ENCODE measurements at places on chromosomes 2 and 18. TPM values are rescaled to one million over a fixed set of nuclear protein-coding genes. Genes with fewer than 3 reads are reported as not detected.

DNA sequence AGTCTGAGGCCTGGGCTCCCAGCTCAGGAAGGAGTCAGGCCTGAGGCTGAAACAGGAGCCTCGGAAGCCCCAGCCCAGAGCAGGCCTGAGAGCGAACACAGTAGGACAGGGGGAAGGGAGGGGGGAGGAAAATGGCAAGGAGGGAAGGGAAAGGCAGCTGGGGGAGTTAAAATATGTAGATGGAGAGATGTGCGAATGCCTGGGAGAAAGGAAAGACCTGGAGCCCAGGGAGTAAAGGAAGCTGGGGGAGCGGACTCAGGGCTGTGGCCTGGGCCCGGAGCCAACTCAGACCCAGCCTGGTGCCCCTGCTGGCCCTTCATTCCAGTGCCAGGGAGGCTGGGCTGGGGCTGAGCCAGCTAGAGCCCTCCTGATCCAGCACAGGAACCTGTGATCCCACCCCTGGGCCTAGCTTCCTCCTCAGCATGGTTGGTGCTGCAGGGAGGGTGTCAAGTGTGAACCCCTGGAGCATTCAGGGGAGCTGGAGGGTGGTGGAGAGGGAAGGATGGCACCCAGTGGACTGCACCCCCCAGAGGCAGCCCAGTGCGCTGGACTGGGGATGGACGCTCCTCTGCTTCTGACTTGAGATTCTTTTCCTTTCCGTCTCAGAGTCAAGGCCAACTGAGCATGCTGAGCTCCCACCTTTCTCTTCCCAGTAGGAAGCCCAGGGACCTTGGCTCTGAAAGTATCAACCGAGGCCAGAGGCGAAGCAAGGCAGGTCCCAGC lies 46.3 kb downstream of the EMX1 start:
- H3K4me1 ChIP-seq, result no peaks in the 10 kb centered on the region
- H3K36me3 ChIP-seq, result no peaks in the 10 kb centered on the region
- H3K27ac ChIP-seq, result no peak overlapping the region

GRCh38 chr18:22813648-22814328 lies 119.3 kb upstream of the RBBP8 start:
- no peaks in the 10 kb centered on the region for H3K36me3 ChIP-seq
- no peak for DNase-seq
- H3K27ac ChIP-seq, result no peak overlapping the region
- no peaks in the 10 kb centered on the region for H3K27me3 ChIP-seq
- no peaks in the 10 kb centered on the region for H3K4me1 ChIP-seq
- H3K4me3 ChIP-seq, result no peak overlapping the region

DNA sequence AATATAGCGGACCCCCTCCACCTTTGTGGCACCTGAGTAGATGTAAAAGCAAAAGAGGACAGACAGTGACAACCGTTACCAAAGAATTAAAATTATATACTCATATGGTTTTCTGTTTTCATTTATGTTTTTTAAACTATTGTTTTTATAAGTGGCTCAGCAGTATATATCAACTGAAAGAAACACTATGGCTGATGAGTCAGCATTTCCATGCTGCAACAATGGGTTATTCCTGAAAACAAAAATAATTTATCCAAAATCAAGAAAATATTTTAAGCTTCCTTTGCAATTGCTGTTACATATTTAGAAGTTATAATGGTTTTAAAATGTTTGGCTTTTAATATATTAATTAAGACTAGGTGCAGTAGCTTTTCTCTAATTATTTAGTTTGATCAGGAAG lies 17.7 kb downstream of the MRPS9 start:
- H3K27ac ChIP-seq, result no peak overlapping the region
- no peaks in the 10 kb centered on the region for H3K36me3 ChIP-seq

- H3K36me3 ChIP-seq, result no peaks in the 10 kb centered on the region
- no peak overlapping the region for H3K4me3 ChIP-seq
- no peak overlapping the region for H3K27ac ChIP-seq
- DNase-seq, result no peak
These were observed 496.9 kb upstream of the HNMT start for GRCh38 chr2:137467246-137467862.

DNA sequence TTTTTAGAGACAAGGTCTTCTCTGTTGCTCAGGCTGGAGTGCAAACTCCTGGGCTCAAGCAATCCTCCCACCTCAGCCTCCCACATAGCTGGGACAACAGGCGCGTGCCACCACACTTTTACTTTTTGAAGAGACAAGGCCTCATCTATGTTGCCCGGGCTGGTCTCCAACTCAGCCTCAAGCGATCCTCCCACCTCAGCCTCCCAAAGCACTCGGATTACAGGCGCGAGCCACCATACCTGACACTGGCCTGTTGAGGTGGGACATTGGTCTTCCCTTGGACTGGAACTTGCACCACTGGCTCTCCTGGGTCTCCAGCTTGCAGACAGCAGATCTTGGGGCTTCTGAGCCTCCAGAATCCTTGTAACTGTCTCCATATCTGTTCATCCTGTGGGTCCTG lies 75.6 kb downstream of the NDUFA10 start:
- DNase-seq, result peak; percentile 25
- no peak overlapping the region for H3K27ac ChIP-seq
- no peaks in the 10 kb centered on the region for H3K4me1 ChIP-seq
- no peaks in the 10 kb centered on the region for H3K36me3 ChIP-seq

- H3K4me3 ChIP-seq, result no peak overlapping the region
- no peak for DNase-seq
- peaks cover 7% of the 10 kb centered on the region for H3K36me3 ChIP-seq
- no peaks in the 10 kb centered on the region for H3K27me3 ChIP-seq
These were observed 25.0 kb downstream of the PTPN2 start for GRCh38 chr18:12858991-12859390.

DNA sequence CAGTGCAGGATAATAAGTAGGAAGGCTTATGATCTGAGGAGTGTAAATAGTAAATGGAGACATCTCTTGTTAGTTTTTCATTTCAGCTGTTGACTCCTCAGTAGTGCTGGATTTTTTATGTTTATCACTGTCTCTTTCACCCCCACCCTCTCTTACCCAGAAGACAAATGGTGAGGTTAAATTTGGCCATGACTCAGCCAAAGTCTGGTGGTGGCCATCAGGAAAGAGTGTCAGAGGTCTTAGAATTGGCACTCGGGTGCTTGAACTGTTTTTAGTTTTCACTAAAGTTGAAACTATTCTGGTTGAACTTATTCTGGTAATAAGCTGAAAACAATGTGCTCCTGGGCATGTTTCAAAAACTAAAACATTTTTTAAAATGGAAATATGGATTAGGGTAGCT lies 123.3 kb downstream of the FHOD3 start:
- no peaks in the 10 kb centered on the region for H3K36me3 ChIP-seq
- no peaks in the 10 kb centered on the region for H3K27me3 ChIP-seq
- peak overlapping the region; percentile 5 for H3K27ac ChIP-seq
- no peaks in the 10 kb centered on the region for H3K4me1 ChIP-seq
- no peak for DNase-seq

GRCh38 chr2:132448771-132449170 lies 32.2 kb downstream of the GPR39 start:
- no peak overlapping the region for H3K27ac ChIP-seq
- H3K4me3 ChIP-seq, result no peak overlapping the region
- DNase-seq, result no peak
- no peaks in the 10 kb centered on the region for H3K36me3 ChIP-seq
- no peaks in the 10 kb centered on the region for H3K27me3 ChIP-seq
- H3K4me1 ChIP-seq, result no peaks in the 10 kb centered on the region

DNA sequence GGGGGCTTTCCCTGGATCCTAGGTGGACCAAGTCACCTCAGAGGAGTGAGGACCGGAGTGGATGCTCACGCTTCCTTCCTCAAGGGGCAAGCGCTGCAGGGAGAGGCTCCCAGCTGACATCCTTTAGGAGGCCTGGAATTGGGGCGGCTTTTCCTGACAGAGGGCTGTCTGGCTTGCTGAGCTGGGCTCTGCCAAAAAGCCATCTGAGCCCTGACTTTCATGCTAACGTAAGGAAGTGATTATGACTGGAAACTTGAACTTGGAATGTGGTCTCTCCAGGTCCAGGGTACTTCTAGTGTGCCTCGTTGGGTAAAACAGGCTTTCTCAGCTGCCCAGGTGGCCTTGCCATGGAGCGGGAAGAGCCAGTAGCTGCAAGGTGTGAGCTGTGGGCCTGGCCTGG lies 268.3 kb upstream of the SPRED2 start:
- DNase-seq, result no peak
- H3K4me1 ChIP-seq, result no peaks in the 10 kb centered on the region
- no peaks in the 10 kb centered on the region for H3K27me3 ChIP-seq
- H3K4me3 ChIP-seq, result no peak overlapping the region

DNA sequence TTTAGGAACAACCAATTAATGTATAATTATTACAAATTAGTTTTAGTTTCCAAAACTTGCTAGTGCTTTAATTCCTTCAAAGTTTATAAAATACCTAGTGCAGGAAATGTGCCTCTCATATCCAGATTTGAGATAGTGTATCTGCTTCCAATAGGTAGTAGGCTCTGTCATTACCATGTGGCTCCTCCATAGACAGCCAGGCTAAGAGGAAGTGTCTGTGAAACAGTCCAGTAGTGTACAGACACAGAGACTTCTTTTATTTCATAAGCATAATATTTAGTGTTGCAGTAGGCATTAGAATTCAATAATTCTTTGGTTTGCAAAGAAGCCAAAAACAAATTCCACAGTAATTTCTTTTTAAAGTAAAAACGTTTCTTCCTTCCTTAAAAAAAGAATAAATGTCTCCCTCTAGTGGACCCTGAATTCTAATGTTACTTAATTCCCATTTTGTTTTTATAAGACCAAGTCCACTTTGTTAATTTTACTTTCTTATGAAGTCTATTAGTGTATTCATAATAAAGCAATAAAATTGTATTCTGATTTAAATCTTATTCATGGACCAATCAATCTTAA lies 101.2 kb downstream of the NEB start:
- H3K4me3 ChIP-seq, result no peak overlapping the region
- H3K36me3 ChIP-seq, result no peaks in the 10 kb centered on the region
- H3K4me1 ChIP-seq, result peaks cover 4% of the 10 kb centered on the region
- H3K27ac ChIP-seq, result no peak overlapping the region

DNA sequence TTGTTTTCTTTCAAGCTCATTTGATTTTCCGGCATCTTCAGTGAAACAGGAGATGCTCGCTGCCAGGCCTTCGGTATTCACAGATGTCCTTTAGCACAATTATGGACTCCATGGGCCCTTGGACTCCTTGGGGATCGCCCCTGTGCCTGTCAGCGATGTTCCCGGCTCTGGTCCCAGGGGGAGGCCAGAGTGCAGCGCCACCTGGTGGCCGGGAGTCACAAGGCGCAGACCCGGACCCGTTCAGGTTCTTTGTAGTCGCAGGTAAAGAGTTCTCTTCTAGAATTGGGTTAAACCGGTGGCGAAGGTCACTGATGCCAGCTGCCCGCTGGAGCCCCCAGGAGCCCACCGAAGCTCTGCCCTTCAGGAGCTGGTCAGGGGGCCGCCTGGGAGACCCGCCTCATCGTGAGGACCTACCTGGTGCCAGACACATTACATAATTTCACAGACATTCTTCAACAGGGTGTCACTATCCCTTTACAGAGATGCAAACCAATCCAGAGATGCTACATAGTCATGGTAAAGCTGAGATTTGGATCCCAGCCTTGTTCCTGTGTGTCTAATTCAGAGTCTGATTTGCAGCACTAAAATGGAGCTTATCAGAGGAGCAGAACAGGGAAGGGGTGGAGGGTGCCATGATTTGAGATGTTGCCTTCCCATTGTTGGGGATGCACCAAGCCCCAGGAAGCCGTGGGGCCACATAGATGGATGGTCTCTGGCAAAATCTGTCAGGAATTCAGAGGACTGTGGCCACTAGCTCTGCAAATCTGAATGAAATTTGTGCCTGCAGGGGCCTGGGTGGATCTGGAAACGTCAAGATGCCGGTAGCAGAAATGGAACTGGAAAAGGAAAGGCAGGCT lies 6.0 kb upstream of the INPP5D start:
- peak; percentile 68 for DNase-seq
- no peak overlapping the region for H3K4me3 ChIP-seq
- H3K27ac ChIP-seq, result no peak overlapping the region
- no peaks in the 10 kb centered on the region for H3K4me1 ChIP-seq

DNA sequence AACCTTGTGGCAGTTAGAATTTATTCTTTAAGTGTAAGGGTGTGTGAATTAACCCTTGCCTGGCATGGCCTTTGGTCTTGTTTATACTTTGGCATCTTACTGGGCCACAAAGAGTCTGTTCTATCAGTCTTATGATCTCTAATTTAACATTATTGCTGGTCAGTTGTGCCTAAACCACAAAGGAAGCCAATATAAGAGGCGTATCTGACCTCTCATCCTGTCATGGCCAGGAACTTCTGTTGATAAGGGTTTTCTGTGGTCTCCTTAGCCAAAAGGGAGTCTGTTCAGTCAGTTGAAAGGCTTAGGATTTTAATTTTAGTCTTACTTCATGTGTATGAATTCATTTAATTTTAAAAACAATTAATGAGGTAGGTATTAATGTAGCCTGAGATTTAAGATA lies 127.2 kb downstream of the LRRTM4 start:
- H3K4me1 ChIP-seq, result no peaks in the 10 kb centered on the region
- no peak overlapping the region for H3K27ac ChIP-seq
- no peaks in the 10 kb centered on the region for H3K36me3 ChIP-seq
- H3K4me3 ChIP-seq, result no peak overlapping the region
- H3K27me3 ChIP-seq, result no peaks in the 10 kb centered on the region

DNA sequence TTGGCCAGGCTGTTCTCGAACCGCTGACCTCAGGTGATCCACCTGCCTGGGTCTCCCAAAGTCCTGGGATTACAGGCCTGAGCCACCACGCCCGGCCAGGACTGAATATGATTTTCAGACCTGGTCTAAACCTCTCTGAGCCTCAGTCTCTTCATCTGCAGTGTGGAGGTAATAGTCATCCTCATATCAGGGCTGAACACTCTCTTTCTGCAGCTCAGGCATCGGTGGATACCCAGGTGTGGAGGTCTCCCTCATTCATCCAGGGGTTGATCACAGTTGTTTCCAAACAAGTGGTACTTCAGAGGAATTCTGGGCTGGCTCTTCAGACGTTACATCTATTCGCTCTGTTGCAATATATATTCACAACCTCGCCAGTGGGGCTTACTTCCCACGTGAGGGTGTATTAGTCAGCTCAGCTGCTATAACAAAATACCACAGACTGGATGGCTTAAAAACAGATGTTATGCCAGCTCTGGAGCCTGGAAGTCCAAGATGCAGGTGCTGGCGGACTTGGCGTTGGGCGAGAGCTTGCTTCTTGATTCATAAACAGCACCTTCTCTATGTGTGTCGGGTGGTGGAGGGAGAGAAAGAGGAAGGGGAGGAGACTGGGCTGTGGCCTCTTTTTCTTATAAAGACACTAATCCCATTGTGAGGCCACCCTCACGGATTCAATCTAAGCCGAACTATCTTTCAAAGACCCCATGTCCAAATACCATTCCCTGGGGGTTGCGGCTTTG lies 2.9 kb upstream of the MBP start:
- H3K4me3 ChIP-seq, result no peak overlapping the region
- H3K27ac ChIP-seq, result no peak overlapping the region
- H3K4me1 ChIP-seq, result peaks cover 23% of the 10 kb centered on the region

- no peak overlapping the region for H3K4me3 ChIP-seq
- H3K27ac ChIP-seq, result no peak overlapping the region
- H3K4me1 ChIP-seq, result no peaks in the 10 kb centered on the region
- no peaks in the 10 kb centered on the region for H3K36me3 ChIP-seq
- H3K27me3 ChIP-seq, result no peaks in the 10 kb centered on the region
These were observed 94.9 kb downstream of the ADD2 start for GRCh38 chr2:70673041-70673647.

- H3K27me3 ChIP-seq, result no peaks in the 10 kb centered on the region
- H3K27ac ChIP-seq, result peak overlapping the region; percentile 31
- no peaks in the 10 kb centered on the region for H3K36me3 ChIP-seq
- peaks cover 11% of the 10 kb centered on the region for H3K4me1 ChIP-seq
These were observed 67.0 kb downstream of the ZEB2 start for GRCh38 chr2:144452989-144453336.

TCF23 gene
- total RNA-seq, result not detected

TTR gene
- not detected for total RNA-seq

DTNB gene
- 5.8 TPM for total RNA-seq

SP5 gene
- total RNA-seq, result 2.2 TPM

AQP12A gene
- total RNA-seq, result not detected

FOXD4L1 gene
- 0.36 TPM for total RNA-seq

TMEM127 gene
- 24.6 TPM for total RNA-seq
